ENCODE measurements at places on chromosomes 12 and 14.
A peak's percentile ranks its signal among the peaks of the same experiment; 100 is the strongest.

GRCh38 chr14:42140001-42140400 is 533.3 kb downstream of the LRFN5 start:
- no peak for DNase-seq

GRCh38 chr12:92396647-92397252 is 251.1 kb upstream of the BTG1 start:
- no peak for DNase-seq

GRCh38 chr12:48957141-48958048 is at the start of gene ARF3:
Gene ARF3, minus strand, starts transcription at chr12:48957487. Its CDS starts 16,392 bp downstream, at chr12:48941095.
- DNase-seq = peak; percentile 66

DNA sequence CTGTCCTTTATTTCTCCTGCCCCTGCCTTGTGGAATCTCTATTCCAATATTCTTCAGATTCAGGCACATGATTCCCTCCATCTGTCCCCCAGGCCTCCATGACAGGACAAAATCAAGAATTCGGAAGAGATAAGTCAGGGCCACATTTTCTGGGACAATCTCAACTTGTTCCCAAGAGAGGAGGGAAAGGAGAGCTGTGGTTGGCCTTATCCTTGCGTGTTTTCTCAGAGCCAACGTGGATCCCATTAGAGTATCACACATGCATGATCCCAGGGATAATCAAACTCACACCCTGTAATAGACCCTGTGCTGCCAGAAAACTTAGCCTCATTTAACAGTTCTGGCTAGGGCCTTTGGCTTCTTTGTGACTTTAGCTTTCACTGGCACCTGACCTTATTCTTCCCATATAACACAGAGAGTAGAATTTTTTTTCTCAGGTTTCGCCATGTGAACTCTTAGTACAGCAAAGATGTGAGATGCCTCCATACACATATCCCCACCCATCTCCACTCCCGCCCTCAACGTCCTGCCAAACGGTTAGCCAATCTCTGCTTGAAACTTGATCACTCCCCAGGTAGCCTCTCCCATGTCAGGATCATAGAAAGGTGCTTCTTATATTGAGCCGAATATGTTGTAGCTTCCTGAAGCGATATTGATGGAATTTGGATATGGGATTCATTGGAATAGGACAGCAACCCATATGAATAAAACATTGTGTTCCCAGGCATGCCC is 6.7 kb upstream of the KRT1 start:
- no peak for DNase-seq

DNA sequence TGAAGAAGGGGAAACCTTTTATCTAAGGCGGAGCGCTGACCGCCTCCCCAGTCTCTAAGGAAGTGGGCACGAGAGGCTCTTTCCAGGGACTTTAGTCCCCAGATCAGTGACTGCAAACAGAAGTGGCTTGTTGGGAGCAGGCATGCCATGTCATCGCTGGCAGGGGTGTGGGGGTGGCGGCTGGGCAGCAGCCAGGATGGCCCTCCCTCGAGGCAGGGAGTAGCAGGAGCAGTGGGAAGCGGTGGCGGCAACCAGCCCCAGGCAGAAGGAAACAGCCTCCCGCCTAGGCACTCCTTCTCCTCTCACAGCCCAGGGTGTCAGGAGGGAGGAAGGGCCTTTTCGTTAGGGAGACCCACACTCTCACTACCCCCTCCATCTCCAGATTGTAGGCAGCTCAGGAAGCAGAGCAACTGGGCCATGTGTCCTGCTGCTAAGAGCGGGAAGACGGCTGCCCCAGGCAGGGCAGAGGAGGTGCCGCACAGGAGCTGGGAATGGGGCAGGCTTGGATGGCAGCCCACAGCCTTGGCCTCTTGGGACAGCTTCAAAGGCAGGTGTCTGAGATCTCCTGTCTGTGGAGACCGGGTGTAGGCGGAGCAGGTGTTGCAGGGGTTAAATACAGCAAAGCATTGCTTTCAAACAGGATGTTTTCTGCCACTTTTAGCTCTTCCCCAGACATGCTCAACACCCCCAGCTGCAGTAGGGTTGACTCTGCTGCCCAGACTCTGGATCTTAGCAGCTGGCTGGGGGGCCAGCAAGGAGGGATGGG is 21.8 kb downstream of the VDR start:
- DNase-seq = no peak

GRCh38 chr14:55715889-55716288 is 135.9 kb downstream of the KTN1 start:
- DNase-seq = no peak

- no peak for DNase-seq
These were observed 182.5 kb downstream of the ZFP36L1 start for GRCh38 chr14:68610251-68610793.

GRCh38 chr12:52169886-52170285 is 21.9 kb downstream of the KRT80 start:
- DNase-seq = no peak

- no peak for DNase-seq
These were observed 131.1 kb upstream of the SLC38A2 start for GRCh38 chr12:46503637-46504175.

GRCh38 chr12:124403273-124403672 is 108.4 kb downstream of the RFLNA start:
- no peak for DNase-seq

- no peak for DNase-seq
These were observed 124.4 kb upstream of the PRMT8 start for GRCh38 chr12:3366451-3367110.

DNA sequence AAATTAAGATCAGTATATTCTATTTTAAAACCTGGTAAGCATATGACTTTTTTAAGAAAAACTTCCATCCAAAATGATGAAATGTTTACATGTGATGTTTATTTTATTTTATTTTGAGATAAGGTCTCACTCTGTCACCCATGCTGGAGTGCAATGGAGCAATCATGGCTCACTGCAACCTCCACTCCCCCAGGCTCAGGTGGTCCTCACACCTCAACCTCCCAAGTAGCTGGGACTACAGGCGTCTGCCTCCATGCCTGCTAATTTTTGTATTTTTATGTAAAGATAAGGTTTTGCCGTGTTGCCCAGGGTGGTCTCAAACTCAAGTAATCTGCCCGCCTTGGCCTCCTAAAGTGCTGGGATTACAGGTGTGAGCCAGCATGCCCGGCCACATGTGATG is 141.8 kb downstream of the ZFP36L1 start:
- no peak for DNase-seq

DNA sequence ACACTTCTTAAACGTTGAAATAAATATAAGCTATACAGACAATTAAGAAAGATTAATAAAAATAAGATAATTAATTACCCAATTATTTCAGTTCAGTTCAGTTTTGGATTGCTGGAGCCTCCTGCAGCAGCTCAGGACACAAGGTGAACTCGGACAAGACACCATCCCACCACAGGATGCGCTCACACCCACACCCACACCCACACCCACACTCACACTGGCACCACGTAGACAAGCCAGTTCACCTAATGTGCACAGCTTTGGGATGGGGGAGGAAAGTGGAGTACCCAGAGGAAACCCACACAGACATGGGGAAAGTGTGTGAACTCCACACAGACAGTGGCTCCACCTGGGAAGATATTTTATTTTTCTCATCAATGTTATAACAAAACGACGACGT is 32.1 kb downstream of the EMP1 start:
- no peak for DNase-seq

Data from hematopoietic multipotent progenitor cell treated with erythropoietin and hydrocortisone succinate and interleukin-3 and kit ligand, for 15 days (in vitro differentiated cells).